ENCODE measurements at places on chromosomes 4 and X. TPM values are rescaled to one million over a fixed set of nuclear protein-coding genes. Genes with fewer than 3 reads are reported as not detected.

- H3K4me1 ChIP-seq: peaks cover 12% of the 10 kb centered on the region
- H3K27me3 ChIP-seq: no peaks in the 10 kb centered on the region
- no peak for DNase-seq
- peaks cover 59% of the 10 kb centered on the region for H3K36me3 ChIP-seq
Observed at GRCh38 chr4:67608027-67608426, 49.5 kb downstream of the STAP1 start.

DNA sequence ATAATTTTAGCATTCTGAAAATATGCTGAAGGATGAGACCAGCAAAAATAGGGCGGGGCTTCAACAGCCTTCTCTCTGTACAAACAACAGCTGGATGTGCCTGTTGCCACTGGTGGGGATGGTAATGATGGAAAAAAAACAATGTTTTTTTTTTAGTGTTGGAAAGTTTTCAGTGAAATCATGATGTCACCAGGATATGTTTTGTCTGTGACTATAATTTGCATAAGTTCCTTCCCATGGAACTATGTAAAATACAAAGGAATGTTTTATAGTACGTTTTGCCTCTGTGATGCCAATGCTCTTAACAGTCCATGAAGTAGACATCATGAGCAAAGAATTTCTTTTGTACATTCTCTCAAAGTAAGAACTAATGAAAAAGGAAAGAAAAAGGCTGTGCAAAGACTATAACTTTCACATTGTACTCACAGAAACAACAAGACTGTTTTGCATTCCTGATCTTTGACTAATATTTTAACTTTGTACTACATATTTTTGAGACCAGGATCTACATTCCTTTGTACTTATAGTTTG, 589.7 kb downstream of the SPRY1 start:
- no peaks in the 10 kb centered on the region for H3K4me1 ChIP-seq
- no peak overlapping the region for H3K4me3 ChIP-seq

- H3K27me3 ChIP-seq: no peaks in the 10 kb centered on the region
- H3K4me1 ChIP-seq: no peaks in the 10 kb centered on the region
- DNase-seq: no peak
- H3K27ac ChIP-seq: no peak overlapping the region
- H3K4me3 ChIP-seq: no peak overlapping the region
- no peaks in the 10 kb centered on the region for H3K36me3 ChIP-seq
Observed at GRCh38 chr4:149370785-149371420, 444.7 kb downstream of the IQCM start.

- no peaks in the 10 kb centered on the region for H3K27me3 ChIP-seq
- no peak overlapping the region for H3K27ac ChIP-seq
- no peak for DNase-seq
- no peaks in the 10 kb centered on the region for H3K4me1 ChIP-seq
Observed at GRCh38 chr4:96543346-96543745, 703.5 kb downstream of the PDHA2 start.

DNA sequence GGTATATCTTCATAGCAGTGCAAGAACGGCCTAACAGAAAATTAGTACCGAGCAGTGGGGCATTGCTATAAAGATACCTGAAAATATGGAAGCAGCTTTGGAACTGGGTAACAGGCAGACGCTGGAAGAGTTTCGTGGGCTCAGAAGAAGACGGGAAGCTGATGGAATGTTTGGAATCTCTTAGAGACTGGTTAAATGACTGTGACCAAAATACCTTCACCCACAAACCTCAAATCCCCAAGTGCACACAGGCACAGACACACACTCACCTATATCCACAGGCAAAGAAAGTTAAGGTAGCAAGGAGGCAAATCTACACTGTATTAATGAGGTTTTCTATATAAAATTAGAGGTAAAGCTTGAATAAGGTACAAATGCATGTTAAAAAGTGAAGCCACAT, 14.6 kb upstream of the SPRY1 start:
- H3K27me3 ChIP-seq: peaks cover 12% of the 10 kb centered on the region
- H3K27ac ChIP-seq: no peak overlapping the region
- no peak overlapping the region for H3K4me3 ChIP-seq
- no peaks in the 10 kb centered on the region for H3K4me1 ChIP-seq
- no peak for DNase-seq

DNA sequence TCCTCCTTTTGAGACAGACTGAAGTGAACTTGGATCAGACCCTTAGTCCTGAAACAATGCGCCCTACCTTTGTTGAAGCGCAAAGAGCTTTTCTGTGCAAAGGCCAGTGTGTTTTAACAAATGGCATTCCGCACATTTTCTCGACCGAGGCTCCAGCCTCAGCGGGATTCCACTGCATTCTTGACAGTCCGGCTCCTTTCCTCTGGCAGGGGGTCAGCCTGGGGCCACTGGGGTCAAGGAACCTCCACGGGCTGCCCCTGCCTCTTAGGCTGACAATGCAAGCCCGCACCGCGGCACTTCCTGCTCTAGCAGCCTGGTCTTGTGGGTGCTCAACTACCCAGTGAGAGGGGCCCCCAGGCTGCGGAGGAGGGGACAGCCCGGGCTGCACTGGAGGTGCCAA, 47.2 kb upstream of the TFDP3 start:
- no peaks in the 10 kb centered on the region for H3K27me3 ChIP-seq
- H3K36me3 ChIP-seq: no peaks in the 10 kb centered on the region
- H3K4me1 ChIP-seq: no peaks in the 10 kb centered on the region
- DNase-seq: no peak
- H3K4me3 ChIP-seq: no peak overlapping the region
- H3K27ac ChIP-seq: no peak overlapping the region

DNA sequence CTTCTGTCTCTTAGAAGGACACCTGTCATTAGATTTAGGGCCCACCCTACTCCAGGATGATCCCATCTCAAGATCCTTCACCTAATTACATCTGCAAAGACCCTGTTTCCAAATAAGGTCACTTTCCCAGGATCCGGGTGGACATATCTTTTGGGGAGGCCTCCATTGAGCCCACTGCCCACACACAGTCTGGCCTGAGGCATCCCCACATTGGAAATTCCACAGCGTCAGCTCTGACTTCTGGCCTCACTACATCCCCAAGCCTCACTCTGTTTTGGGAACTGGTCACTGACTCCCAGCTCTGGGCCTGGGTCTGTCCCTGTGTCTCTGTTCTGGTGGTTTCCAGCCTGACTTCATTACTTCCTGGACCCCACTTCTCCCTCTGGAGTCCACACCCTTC, 285.5 kb downstream of the CRLF2 start:
- H3K4me1 ChIP-seq: no peaks in the 10 kb centered on the region
- no peak for DNase-seq
- no peaks in the 10 kb centered on the region for H3K27me3 ChIP-seq
- H3K36me3 ChIP-seq: no peaks in the 10 kb centered on the region
- no peak overlapping the region for H3K27ac ChIP-seq
- H3K4me3 ChIP-seq: no peak overlapping the region

- H3K4me3 ChIP-seq: peak overlapping the region; percentile 96
- H3K27me3 ChIP-seq: no peaks in the 10 kb centered on the region
- H3K36me3 ChIP-seq: peaks cover 39% of the 10 kb centered on the region
- peak overlapping the region; percentile 97 for H3K27ac ChIP-seq
Observed at GRCh38 chrX:107117993-107118321, 665 bp downstream of the RBM41 start.

DNA sequence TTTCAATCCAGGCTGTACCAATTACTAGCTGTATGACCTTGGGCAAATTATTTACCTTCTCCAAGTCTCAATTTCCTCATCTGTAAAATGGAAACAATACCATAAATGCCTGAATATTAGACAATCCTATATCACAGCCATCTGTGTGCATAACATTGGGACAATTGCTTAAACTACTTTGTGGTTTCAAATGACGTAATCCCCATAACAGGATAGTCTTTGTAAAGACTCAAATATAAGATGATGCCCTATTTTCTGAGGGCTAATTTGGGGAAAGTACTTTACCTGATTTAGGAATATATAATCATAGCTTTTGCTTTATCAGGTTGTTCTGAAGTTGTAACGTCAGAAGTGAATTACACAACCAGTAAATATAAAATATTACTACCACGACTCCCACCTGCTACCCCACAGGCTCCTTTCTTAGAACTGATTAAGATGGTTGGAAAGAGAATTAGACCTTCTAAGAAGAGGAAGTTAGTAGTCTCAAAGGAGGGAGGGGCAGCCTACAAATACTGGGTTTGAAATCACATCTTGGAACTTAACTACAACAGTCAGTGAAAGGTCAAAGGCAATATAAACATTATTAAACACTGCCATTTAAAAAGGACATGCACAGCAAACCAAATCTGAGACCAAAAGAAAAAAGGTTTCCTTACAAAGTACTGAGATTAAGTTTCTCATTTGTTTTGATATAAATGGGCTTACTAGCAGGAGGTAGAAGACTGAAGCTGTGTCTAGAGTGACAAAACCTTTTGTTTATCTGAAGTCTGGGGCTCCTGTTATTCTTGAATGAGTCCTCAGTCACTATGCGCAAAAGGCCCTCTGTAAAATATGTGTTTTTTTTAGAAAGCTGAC, 215.0 kb downstream of the SCFD2 start:
- no peaks in the 10 kb centered on the region for H3K4me1 ChIP-seq
- H3K27me3 ChIP-seq: no peaks in the 10 kb centered on the region
- H3K4me3 ChIP-seq: no peak overlapping the region
- no peak overlapping the region for H3K27ac ChIP-seq
- no peak for DNase-seq
- peaks cover 15% of the 10 kb centered on the region for H3K36me3 ChIP-seq

- H3K27me3 ChIP-seq: peaks cover 2% of the 10 kb centered on the region
- H3K36me3 ChIP-seq: no peaks in the 10 kb centered on the region
- H3K4me1 ChIP-seq: no peaks in the 10 kb centered on the region
Observed at GRCh38 chrX:107565015-107565414, 63.3 kb upstream of the PRPS1 start.

GRCh38 chr4:41590591-41590990, 52.6 kb downstream of the LIMCH1 start:
- DNase-seq: no peak
- no peaks in the 10 kb centered on the region for H3K27me3 ChIP-seq
- no peaks in the 10 kb centered on the region for H3K36me3 ChIP-seq
- no peak overlapping the region for H3K4me3 ChIP-seq

DNA sequence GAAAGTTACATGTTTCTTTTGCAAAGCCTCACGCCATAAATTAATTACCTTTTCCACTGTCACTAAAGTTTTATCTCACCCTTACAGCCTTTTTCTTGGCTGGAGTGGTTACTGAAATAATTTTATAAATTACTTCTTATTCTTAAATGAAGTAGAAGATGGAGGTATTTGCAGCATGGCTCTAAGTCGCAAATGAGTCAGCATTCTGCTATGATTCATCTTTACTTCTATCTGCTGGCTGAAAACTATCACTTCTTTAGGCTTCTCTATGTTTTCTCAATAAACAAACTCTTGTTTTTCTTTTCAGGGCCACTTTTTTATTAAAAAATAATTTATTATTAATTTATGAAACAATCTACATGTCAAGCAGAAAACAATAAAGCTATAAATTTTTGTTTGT, 210.2 kb upstream of the GYPA start:
- H3K27me3 ChIP-seq: peaks cover 19% of the 10 kb centered on the region
- H3K36me3 ChIP-seq: no peaks in the 10 kb centered on the region
- no peaks in the 10 kb centered on the region for H3K4me1 ChIP-seq
- DNase-seq: no peak
- no peak overlapping the region for H3K4me3 ChIP-seq

DNA sequence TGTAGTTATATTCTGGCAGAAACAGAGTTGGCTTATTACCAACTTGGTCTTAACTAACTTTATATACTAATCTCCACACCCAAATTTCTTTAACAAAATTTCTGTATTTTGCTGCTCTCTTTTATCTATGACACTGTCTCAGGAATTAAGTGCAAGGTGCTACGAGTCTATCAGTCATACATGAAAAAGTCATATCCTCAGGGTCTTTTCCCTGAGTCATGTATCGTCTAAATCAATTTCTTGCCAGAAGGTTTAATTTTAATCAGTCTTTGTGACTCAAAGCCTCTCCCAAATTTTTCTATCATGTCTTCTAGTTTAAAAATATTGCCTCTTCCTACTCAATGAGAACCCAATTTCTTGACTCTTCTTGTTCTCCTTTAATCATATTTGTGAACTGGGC, 1803.6 kb upstream of the PCDH7 start:
- no peak overlapping the region for H3K4me3 ChIP-seq
- H3K4me1 ChIP-seq: no peaks in the 10 kb centered on the region
- no peak for DNase-seq

DNA sequence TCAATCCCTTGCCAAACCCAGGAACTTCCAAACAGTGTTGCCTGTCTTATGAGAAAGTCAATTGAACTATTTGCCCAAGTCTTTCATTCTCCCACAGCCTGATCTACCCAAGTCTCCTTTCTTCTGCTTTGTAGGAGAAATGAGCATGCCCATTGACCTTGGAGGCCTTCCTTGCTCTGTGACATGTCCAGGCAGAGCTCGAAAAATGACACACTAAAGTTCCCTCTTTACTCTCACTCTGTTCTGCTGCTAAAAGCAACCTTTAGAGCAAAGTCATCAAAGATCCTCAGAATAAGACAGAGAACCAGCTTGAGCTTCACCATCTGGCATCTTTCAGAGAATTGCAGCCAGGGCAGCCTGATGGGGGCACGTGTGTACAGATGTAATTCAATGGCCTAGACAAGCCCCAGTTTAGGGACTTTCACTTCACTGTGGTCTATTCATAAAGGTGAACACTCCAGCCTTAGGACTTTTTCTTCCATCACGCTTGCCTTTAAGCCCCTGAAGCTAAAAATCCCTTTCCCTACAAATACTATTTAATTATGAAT, 136.4 kb downstream of the AMELX start:
- H3K36me3 ChIP-seq: no peaks in the 10 kb centered on the region
- no peak overlapping the region for H3K27ac ChIP-seq
- peaks cover 9% of the 10 kb centered on the region for H3K27me3 ChIP-seq
- no peaks in the 10 kb centered on the region for H3K4me1 ChIP-seq
- no peak overlapping the region for H3K4me3 ChIP-seq

DNA sequence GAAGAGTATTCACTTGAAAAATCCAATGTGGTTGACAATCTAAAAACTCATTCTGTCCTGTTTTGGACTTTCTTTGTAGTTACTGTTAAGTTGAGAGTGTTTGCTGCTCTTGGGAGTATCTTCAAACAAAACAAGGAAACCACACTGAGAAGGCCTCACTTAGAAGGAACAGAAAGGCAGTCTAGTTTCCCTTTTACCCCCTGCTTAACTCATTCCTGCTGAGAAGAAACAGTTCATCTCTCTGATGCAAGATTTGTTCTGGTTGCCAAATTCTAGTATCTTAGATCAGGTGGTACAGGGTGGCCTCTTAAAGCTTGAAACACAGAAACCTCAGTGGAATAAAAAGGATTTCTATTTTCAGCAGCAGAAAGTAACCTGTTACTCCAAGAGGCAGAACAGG, 41.4 kb downstream of the GUCY2F start:
- no peaks in the 10 kb centered on the region for H3K4me1 ChIP-seq
- no peak overlapping the region for H3K27ac ChIP-seq
- no peak for DNase-seq
- H3K36me3 ChIP-seq: no peaks in the 10 kb centered on the region
- H3K4me3 ChIP-seq: no peak overlapping the region
- H3K27me3 ChIP-seq: no peaks in the 10 kb centered on the region

Gene RHOXF2B
- total RNA-seq: not detected

Gene DUX4
- not detected for total RNA-seq

Gene TCP11X2
- total RNA-seq: not detected

Gene TLL1
- not detected for total RNA-seq

Gene NXF2B
- not detected for total RNA-seq

All from activated CD4-positive, alpha-beta T cell treated with anti-CD3 and anti-CD28 coated beads, Interleukin-2, amount 10 ng/mL, durations not matched to agents 7 days and 5 days (primary cell).